ENCODE measurements at places on chromosomes 5 and 9.

DNA sequence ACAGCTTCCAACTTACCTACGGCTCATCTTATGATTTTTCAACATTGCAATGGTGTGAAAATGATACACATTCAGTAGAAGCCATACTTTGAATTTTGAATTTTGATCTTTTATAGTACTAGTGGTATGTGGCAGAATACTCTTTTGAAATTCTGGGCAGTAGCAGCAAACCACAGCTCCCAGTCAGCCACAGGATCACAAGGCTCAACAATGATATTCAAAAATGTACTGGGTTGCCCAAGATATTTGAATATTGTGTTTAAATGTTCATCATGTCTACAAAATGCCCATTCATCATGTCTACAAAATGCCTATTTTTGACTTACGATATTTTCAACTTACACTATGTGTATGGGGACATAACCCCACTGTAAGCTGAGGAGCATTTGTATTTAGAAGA lies 81.3 kb upstream of the PRR16 start:
- DNase-seq = no peak

- no peak for DNase-seq
Observed at GRCh38 chr9:137273611-137274320, 3.8 kb upstream of the TOR4A start.

GRCh38 chr9:2459756-2460155 lies 161.8 kb upstream of the VLDLR start:
- DNase-seq = no peak

- no peak for DNase-seq
Observed at GRCh38 chr5:135434591-135435466, 12.3 kb downstream of the DCANP1 start.

DNA sequence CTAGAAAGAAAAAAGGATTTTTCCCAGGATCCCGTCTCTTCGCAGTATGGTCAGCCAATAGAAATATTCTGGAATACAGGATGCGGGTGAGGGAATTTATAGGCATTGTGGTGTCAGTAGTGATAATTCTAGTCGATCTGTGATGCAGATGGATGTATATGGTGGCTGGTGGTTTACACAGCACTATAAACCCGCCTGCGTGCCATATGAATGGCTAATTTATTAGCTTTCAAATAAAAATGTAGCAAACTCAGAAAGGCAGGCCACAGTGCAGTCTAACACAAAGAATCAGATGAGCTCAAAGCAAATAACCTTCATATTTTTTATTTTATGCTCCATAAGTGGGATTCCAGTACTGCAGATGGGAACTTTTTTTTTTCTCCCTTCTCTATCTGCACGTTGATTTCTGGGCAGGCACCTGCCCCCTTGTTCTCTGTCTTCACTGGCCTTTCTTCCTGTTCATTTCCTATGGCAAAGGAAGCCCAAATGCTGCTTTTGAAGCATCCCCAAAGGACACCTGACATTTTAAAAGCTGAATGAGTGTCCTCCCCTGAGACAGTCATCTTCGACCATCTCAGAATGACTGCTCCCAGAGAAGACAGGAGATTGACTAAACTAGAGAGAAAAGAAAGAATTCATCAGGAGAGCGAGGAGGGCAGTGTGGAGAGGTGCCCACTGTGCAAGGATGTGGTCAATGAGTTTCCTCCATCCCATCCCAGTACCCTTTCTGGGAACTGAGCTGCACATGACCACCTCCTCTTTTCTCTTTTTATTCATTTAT lies 52.1 kb downstream of the SEMA6A start:
- no peak for DNase-seq

DNA sequence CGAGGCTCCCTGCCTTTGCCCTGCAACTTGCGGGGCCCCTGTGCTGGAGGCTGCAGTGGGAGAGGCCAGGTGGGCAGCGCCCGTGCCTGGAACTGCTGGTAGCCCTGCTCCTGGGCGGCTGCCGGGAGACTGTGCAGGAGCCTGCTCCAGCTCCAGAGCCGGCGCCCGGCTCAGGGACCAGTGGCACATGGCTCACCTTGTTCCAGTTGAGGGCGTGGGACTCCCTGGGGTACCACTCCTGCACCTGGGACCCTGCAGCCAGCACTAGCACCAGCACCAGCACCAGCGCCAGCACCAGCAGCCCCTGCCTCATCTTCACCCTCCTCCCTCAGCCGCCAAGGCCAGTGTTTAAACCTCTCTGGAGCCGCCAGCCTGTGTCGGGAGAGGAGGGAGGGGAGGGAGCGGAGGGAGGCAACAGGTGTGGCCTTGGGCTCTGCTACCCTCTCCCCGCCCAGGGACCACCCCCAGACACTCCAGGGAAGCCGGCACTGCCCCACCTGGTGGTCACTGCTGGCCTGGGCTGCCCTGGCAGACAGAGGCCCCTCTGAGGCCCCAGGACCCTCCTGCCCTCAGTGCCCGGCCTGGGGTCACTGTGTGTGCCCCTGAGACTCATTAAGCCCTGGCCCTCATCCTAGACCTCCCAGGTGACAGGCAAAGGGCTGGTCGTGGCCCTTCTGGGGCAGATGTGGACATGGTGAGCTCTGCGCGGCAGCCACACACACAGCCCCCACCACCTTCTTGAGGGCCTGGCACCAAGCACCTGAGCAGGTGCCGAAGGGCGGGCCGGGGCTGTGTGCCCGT lies at the start of gene LCN10:
TSS of gene LCN10 (minus strand) at position 350 of the 801 bp plus-strand sequence. CDS start at position 313, 37 bp downstream.
- DNase-seq = no peak

All from Panc1 (cell line).